ENCODE measurements at places on chromosomes 16 and 17.

GRCh38 chr17:36088670-36089338 is 1.1 kb downstream of the CCL3 start:
- DNase-seq = no peak

DNA sequence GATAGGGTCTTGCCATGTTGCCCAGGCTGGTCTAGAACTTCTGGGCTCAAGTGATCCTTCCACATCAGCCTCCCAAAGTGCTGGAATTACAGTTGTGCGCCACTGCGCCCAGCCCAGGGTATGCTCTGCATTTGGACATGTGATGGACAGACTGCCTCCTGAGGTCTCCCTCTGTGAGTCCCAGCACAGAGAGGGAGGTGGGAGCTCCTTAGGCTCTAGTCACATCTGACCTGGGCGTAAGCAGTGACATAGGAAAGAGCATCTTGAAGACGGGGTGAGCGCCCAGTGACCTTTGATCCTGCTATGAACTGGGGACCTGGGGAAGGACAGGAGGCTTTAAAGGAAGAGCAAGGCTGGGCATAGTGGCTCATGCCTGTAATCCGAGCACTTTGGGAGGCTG is 2.2 kb upstream of the GFAP start:
- no peak for DNase-seq

- no peak for DNase-seq
These were observed 19.8 kb downstream of the CARHSP1 start for GRCh38 chr16:8848939-8849391.

DNA sequence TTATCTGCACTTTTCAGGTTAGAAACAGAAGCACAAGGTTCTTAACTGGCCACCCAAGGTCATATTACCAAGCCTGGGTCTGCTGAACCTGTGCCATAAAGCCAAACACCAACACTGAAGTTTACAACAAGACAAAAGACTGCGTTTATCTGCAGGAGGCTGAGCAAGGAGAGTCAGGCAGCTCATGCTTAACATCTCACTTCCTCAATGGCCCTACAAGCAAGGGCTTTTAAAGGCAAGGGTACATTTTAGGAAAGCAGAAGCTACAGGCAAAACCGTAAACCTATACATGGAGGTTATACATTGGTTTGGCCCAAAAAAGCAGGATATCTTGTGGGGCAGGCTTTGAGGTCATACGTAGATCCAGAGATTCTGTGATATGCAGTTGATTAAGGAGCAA is 91.2 kb downstream of the GNAO1 start:
- no peak for DNase-seq

DNA sequence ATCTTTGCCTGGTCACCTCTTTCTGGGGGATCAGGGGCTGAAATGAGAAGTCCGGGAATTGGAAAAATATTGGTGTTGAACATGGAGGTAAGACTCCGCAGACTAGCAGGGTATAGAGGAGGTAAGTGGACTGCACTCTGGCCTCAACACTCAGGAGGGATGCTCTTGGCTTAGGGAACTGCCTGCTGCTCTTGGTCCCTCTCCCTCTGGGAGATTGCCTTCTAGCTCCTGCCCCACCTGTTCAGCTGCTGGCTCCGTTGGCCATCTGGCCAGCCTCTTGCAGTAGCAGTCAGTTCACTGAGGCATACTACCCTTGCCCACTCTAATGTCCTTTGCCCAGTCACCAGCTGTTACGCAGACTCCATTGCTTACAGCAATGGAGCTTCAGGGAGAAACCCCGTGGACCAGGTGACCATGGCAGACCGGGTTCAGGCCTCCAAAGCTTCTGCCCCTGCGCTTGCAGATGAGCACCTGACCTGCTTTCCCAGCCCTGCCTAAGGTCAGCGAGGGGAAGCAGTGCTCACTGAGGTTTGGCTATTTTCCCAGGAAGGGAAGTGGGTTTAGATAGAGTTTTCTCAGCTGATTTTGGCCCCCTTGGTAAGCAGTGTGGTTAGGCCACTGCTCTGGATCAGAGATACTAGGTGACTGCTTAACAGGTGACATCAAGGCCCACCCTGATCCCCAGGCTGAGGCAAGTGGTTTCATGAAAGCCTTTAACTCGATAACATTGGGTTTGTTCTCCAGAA is 11.9 kb downstream of the CDK5RAP3 start:
- DNase-seq = no peak
